ENCODE measurements at places on chromosomes 7 and 10.

DNA sequence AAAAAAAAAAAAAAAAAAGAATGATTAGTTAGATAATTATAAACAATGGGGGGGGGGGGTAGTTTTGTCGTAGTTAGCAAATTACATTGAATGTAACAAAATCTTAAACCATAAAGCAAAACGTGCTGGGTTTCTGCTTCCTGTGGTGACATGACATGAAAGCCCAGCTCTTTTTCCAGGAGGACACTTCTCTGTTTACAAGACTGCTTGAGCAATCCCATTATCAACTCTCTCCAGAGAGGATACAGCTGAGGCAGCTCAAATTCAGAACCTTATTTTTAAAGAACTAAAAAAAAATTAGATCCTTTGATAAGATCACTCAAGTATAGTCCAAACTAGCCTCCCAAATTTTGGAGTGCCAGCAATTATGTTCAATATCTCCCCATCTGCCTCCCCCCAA, 58.6 kb downstream of the ADRB1 start:
- DNase-seq: no peak

DNA sequence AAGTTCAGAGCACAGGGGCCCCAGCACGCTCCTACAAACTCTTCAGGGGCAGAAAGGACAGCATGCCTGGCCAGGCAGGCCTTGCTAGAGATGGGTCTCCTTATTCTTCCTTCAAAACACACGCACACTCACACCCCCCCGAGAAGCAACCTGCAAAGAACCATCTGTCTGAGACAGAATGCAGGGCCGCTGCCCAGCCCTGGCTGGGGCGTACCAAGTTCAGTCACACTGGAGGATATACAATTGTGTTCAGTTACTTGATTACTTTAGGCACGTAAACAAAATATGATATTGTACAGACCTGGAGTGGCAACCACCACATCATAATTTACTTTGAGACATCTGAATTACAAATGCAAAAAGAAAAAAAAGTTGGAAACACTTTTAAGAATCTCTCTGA, 5.7 kb downstream of the FAM53B start:
- no peak for DNase-seq

DNA sequence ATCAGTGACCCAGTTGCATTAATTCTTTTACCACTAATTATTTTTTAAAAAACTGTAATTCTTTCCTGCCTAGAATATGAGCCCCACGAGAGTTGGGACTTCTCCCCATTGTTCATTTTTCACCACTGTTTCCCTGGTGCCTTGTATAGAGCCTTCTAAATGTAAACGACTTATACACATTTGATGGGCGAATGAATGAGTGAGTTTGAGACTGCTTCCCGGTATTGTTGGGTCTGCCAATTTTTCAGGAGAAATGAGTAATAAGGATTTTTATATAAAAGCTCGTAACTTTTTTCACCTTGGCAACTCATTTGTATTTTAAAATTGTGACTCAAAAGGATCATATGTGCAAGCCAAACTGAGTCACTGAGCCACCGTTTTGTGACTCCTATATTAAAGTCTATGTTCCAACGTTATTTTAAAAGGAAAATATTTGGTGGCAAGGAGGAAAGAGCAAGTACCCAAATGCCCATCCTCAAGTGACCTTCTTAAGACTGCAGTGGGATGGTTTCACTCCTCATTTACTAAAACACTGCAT, 621.3 kb downstream of the KCNMA1 start:
- DNase-seq: no peak

DNA sequence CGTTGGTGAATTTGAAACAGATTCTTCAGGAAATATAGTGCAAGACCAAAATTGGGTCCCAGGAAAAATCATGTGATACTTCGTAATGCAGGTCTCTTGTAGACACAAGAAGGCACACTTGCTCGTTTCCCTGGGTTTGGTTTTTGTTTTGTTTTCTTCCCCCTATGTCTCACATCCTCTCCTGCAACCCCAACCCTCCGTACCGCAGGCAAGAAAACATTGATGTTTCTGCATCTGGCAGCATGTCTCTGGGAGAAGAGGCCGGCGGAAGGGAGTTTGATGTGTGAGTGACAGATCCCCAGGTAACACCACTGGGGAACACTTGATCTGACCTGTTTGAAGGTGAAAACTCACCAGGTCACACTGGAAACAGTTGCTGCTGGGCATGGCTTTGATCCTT, 718.5 kb downstream of the AUTS2 start:
- DNase-seq: no peak

DNA sequence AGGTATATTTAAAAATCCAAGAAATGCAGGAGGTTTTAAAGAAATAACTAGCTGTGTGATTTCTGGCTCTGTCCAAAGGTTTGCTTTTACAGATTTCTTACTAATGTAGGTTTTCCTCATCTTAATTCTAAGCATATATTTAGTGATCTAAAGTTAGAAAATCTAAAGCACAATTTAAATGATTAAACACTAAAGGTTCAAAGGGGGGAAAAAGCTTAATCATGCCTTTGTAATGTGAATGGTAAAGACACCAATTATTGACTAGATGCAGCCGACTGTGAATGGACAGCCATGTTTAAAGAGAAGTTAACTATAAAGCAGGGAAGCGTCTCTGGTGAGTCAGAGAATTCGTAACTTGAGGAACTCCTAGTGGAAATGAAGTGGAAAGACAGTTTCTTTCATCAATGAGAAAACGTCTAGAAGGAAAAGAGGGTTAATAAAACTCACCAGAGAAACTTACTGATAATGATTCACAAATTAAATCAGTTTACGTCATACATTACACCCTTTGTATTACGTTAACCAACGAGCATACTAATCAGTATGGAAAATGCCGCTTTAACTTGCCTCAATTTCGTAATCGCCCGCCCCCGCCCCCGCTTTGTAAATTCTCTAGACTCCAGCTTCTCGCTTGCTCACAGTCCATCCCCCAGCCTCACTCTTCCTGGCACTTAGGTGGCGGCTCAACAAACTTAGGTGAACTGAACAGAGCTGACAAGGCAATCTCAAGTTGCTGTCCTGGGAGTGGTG, 1.1 kb upstream of the HBP1 start:
- no peak for DNase-seq

GRCh38 chr10:43237631-43238446, 29.0 kb downstream of the RASGEF1A start:
- no peak for DNase-seq

DNA sequence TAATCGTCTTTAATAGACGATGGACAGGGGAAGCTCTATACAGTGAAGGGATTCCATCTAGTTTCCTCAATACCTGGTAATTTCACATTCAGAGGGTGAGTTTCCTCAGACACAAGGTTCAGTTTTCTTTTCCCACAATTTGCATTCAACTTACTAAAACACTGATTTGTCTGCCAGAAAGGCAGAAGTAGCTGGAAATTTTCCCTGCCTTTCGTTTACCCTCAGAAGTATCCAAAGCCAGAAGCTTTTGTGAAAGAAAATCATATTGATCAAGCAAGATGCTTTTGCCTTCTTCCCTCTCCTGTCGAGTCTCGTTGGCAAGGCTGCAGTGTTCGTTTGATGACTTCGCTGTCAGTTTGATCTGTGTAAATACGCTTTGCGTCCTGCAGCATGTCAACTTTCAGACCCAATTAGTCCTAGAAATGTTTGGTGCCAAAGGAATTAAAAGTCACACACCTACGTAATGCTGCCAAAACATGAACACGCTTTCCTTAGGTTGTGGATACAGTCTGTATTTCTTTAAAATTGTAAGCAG, 631.9 kb upstream of the FOXK1 start:
- no peak for DNase-seq

DNA sequence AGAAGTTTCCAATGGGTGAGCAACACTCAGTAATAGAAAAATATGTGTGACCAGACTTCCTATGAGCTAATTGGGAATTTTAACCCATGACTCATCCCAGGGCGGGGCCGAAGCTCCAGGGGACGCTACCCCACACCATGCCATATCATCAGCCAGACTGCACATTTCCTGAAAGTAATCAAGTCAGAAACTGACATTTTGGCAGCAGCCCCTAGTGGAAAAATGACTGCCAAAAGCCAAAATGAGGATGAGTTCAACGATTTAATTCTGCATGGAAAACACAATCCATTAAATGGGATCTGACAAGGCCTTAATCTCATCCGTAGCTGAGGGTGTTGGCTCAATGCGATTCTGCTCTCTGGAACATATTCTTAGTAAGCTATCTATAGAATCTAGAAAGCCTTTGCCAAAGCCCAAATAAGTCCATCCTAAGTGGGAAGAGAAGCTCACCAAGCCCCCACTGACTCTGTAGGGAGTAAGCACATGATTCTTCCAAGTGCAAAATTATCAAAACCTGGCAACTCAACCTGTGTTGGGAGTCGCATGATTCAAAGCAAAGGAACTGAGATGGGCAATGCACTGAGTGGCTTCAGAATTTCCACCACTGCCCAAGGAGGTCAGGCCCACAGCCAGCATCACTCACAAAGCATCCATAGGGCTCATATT, 93.1 kb upstream of the PDE1C start:
- no peak for DNase-seq

- DNase-seq: no peak
Observed at GRCh38 chr10:12406764-12407400, 57.5 kb downstream of the CAMK1D start.

- no peak for DNase-seq
Observed at GRCh38 chr7:76254781-76255180, 47.7 kb upstream of the HSPB1 start.

GRCh38 chr10:75029857-75030256, 81.6 kb upstream of the SAMD8 start:
- no peak for DNase-seq

- DNase-seq: no peak
Observed at GRCh38 chr10:79193694-79194382, 125.1 kb downstream of the ZMIZ1 start.

- DNase-seq: no peak
Observed at GRCh38 chr7:131381069-131381838, 53.6 kb downstream of the MKLN1 start.

DNA sequence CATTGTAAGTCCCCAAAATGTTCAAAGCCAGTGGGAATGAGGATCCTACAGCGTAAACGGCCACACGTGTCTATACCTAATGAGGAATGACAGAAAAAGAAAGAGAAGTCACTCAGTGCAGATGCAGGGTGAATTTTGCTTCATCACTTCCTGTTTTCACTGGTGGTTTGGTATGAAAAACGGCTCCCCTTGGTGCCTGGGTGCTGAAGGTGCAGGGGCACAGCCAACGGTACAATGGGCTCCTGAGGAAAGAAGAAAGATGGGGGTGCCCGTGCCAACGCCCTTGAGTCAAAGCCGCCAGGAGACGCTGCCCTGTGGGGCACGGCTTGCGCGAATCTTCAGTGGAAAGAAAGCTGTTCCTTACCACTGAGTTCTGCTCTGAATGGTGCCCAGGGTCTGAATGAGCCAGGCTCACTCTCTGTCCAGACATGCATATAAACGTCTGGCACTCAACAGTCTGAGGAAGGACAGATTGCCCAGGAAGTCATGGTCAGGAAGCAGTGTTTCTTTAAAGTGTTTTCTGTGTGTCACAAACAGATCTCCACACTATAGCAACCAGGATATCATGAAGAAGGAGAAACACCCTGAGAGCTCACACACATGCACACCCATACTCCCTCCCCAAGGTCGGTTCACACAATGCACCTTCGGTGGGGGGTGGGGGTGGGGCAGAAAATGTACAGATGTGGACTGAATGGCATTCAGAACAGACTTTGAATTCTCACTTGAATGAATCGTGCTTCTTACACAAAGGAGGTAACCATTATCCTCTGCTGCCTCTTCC, 105.8 kb downstream of the ELMO1 start:
- DNase-seq: no peak

Data from NCI-H1930 (cell line).